ENCODE measurements at places on chromosomes 11 and 22. TPM values are rescaled to one million over a fixed set of nuclear protein-coding genes. Genes with fewer than 3 reads are reported as not detected.

Gene RAB39A
- 0.53 TPM for total RNA-seq

Gene PGA5
- total RNA-seq, result not detected

Gene TAGLN
- 100 TPM for total RNA-seq

Gene RBM14
- 78.4 TPM for total RNA-seq

Gene SLC35E4
- total RNA-seq, result 7.5 TPM

Gene MMP8
- total RNA-seq, result not detected

Gene TIGD3
- 0.77 TPM for total RNA-seq

Gene OR4D5
- total RNA-seq, result not detected

Gene DAGLA
- 3.1 TPM for total RNA-seq

Gene LRRC4C
- not detected for total RNA-seq

Gene TEX54
- not detected for total RNA-seq

Gene IL17RA
- 5.3 TPM for total RNA-seq

Gene KIRREL3
- 8.8 TPM for total RNA-seq

Gene NAALAD2
- total RNA-seq, result not detected

Gene LMO2
- total RNA-seq, result 0.91 TPM
